ENCODE measurements at places on chromosomes 6 and 20.
A peak's percentile ranks its signal among the peaks of the same experiment; 100 is the strongest.

DNA sequence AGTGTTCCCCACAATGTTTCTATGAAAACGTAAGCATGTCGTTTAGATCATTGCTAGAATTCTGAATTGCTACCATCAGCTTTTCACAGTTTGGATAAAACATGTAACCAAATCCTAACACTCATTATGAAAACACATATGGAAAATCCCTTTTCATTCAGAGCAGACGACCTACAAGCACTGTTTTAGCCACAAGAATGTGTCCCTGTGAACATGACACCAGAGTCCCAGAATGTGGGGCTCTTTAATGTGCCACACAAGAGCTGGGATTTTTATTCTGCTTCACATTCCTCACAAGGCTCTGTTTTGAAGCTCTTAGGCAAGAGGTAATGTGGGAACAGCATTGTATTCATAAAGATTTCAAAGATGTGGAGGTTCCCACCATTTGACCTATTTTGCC lies 141.1 kb upstream of the CITED2 start:
- peak; percentile 34 for DNase-seq

- peak; percentile 31 for DNase-seq
Measured at GRCh38 chr6:158707120-158707820, 57.4 kb downstream of the SYTL3 start.

GRCh38 chr20:50191065-50191543 lies 474 bp downstream of the CEBPB start:
- DNase-seq = peak; percentile 39

DNA sequence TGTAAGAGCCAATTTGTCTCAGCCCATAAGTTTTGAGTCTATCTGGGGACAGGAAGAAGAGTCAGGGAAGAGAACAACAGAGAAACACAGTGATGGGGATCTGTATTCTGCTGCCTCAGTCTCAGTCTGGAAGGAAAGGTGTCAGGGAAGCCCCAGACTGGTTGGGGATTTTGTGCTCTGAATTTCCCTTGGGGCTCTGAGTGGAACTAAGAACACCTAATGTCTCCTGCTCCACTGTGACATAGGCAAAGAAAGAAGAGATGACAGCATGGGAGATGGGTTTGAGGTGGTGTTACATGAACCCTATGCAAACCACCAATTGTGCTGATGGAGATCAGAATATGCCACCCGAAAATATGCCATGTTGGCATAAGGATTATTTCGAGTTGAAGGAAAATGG lies 139.5 kb upstream of the MYLIP start:
- DNase-seq = no peak

GRCh38 chr20:37680420-37680819 lies 13.4 kb upstream of the CTNNBL1 start:
- peak; percentile 30 for DNase-seq

DNA sequence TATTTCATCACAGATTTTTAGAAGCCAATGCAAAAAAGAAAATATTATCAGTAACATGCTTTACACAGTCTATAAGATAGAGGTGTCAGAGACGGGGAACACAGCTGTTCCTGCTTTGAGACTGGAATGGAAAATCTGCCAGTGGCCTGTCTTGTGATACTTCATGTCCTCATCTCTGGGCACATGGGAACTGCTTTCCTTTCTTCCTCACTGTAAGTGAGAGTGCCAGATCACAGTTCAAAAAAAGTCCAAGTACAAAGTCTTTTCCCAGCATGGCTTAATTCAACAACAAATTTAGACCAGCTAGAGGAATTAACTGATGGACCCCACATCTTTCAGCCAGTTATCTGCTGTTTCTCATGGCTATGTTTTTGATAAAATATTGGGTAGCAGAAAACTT lies 490.4 kb downstream of the CDKAL1 start:
- no peak for DNase-seq

DNA sequence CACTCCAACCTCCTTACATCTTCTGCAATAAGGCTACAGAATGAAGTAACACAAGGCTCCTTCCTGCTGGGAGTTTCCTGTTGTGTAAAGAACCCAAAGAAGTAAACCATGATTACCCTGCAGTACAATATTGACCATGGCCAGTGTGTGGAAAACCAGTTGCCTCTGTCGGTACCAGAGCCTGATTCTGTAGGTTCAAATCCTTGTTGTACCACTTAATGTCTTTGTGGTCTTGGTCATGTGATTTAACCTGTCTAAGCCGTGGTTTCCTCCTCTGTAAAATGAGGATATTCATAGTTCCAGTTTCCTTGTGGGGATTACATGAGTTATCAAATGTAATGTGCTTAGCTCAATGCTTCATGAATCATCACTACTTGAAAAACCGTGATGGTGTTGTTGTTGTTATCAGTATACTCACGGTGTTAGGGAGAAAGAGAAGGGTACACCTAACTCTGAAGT lies 60.3 kb upstream of the PRELID3B start:
- no peak for DNase-seq

GRCh38 chr20:44736170-44737021 lies 9.3 kb upstream of the KCNK15 start:
- DNase-seq = peak; percentile 52

DNA sequence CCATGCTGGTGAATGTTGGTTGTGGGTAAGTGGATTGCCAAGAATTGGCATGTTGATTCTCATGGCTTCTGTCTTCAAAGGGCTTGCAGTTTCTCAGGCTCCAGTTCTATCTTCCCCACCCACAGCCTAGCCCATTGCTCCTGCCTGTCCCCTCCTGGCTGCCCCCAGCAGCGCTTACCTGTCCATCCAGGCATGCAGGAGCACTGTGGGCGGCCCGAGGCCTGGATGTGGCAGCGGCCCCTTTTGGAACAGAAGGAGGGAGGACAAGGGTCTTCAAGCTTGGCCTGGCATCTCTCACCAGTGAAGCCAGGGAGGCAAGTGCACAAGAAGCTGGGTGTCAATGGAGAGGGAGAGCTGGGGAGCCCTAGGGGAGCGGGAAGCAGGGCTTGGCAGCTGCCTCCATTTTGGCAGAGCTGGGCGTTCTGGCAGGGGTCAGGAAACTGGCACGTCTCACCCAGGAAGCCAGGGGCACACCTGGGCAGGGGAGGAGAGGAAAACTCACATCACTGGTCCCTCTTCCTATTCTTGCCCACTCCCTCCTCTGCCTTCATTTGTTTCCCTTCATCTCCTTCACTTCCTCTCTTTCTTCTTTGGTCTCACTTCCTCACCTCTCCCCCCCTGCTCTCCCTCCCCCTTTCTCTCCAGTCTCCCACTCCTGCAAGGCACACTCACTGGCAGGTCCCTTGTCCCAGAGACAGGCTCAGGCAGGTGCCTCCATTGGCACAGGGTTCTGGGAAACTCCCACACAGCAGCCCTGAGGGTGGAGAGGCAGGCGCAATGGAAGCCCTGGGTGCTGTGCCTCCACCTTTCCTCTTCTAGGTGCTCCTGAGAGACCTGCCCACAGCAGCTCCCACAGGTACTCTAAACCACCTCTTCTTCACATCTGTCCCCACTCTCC lies 1.3 kb downstream of the NOTCH4 start:
- DNase-seq = no peak

GRCh38 chr20:37256286-37256685 lies 5.3 kb downstream of the GHRH start:
- no peak for DNase-seq

GRCh38 chr20:23205211-23205610 lies 119.1 kb upstream of the CD93 start:
- no peak for DNase-seq

GRCh38 chr6:108587258-108588059 lies 26.7 kb downstream of the FOXO3 start:
- peak; percentile 5 for DNase-seq

- DNase-seq = peak; percentile 36
Measured at GRCh38 chr20:49270177-49270576, 7.7 kb downstream of the ZNFX1 start.

All from RCC 7860 (cell line).